ENCODE measurements at places on chromosomes 5 and 9.

- no peak for DNase-seq
Observed at GRCh38 chr5:126125407-126125806, 297.8 kb upstream of the GRAMD2B start.

DNA sequence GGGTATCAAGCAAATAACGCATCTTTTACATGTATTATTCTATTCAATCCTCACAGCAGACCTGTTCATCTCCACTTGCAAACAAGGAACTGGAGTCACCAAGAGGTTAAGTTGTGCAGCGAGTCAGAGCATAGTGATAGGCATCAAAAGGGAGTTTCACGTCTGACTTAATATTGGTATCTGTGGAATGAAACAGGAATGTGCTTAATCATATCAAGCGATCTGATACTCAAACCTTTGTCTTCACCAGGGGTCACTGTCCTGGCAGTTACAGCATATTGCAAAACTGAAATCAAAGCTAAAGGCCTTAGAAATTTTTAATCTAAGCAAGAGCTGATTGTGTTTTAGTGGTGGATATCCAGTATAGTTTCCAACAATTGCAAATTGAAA lies 271.6 kb downstream of the PLK2 start:
- no peak for DNase-seq

- DNase-seq, result no peak
Observed at GRCh38 chr5:124524552-124525232, 221.7 kb downstream of the ZNF608 start.

DNA sequence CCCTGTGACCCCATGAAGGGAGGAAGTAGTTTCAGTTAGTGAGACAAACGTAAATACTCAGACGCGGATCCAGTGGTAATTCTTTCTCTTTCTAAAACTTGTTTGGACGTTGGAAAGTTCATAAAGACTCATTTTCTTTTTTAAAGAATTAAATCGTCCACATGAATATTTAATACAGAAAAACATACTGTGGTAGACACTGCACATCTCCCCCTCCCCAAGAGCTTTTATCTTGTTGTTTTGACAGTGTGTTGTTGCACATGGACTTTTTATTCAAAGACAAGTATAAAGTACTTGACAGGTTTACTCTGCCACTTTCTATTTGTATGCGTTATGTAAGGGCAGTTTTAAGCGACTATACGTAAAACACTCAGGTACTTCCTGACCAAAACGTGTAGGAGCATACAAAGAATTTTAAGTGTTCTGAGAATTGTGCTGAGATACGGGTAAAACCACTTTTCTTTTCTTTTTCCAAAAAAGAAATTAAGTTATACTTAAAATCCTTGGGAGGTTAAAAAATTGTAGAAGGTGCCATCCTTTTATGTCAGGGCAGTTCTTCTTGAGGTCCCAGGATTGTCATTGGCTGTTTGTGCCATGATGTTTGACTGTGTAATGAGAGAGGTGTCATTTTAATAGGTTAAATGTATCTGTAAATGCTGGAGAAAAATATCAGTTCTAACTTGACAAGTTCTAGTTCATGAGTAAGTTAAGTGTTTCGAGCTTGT lies 1.3 kb downstream of the NIPBL start:
- DNase-seq, result no peak

DNA sequence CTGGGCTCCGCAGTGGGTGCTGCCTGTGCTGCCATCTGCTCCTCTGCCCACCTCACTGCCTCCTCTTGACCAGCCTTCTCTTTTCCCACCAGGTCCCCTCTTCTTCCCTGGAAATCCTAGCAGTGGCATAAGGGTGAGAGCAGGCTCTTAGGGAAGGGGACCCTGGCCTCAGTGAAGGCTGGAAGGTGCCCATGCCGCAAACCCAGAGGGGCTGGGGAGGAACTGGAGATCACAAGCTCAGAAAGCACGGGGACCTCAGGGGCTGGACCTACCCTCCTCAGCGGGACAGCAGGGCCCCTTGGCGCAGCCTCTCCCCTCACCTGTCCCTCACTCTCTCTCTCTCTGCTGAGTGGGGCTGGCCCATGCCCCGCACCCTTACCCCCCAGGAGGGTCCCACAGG lies 144.4 kb upstream of the IRX2 start:
- DNase-seq, result no peak

GRCh38 chr9:126715382-126715781 lies 89.5 kb upstream of the ZBTB43 start:
- no peak for DNase-seq

DNA sequence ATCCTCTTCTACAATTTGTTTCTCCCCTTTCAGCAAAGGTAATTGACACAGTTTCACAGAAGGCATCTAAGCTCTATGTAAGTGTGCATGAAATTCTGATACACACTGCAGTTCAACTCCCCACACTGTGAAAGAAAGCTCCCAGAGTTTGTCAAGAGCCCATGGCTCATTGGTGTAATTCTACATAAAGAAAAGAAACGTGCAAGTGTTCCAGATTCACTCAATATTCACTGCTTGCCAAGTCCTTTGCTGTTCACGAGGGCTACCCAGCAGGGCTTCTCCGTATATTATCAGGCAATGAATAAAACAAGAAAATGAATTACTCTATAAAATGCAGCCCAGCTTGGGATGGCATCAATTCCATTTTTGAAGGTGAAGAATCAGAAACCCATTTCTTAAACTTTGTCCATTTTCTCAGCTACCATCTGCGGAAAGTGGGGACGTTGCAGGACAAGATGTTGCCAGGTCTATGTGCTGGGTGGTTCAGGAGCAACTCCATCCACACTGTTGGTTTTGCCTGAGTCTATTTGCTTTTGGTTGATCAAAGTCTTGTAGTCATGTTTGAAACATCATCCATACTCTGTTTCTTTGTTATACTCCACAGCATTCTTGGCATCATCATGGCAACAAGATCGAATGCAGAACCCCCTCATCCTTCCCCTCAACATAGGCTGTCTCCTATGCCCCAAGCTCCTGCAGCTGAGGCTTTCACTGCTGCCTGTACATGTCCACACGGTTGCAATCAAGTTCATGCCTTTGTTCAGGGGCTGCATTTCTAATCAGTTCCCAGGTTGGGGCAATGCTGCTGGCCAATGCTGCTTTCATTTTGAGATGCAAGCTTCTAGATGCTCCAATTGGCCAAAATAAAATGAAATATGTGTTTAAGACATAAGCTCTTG lies 301.8 kb downstream of the MED10 start:
- DNase-seq, result no peak

DNA sequence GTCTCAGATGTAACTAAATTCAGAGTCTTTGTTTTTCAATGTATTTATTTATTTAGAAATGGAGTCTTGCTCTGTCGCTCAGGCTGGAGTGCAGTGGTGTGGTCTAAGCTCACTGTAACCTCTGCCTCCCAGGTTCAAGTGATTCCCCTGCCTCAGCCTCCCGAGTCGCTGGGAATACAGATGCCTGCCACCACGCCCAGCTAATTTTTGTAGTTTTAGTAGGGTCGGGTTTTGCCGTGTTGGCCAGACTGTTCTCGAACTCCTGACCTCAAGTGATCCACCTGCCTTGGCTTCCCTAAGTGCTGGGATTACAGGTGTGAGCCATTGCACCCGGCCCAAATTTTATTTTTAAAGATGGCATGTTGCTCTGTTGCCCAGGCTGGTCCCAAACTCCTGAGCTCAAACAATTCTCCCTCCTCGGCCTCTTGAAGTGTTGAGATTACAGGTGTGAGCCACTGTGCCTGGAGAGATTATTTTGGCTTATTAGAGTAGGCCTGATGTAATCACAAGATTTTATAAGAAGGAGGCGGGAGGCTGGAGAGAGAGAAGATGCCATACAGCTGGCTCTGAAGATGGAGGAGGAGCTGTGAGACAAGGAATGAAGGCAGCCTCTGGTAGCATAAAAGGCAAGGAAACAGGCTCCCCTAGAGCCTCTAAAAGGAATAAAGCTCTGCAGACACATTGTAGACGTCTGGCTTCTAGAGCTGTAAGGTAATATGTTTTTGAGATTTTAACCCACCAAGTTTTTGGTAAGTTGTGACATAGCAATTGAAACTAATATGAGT lies 12.9 kb upstream of the KLF9 start:
- no peak for DNase-seq

- no peak for DNase-seq
Observed at GRCh38 chr5:40928886-40929448, 19.7 kb downstream of the C7 start.

DNA sequence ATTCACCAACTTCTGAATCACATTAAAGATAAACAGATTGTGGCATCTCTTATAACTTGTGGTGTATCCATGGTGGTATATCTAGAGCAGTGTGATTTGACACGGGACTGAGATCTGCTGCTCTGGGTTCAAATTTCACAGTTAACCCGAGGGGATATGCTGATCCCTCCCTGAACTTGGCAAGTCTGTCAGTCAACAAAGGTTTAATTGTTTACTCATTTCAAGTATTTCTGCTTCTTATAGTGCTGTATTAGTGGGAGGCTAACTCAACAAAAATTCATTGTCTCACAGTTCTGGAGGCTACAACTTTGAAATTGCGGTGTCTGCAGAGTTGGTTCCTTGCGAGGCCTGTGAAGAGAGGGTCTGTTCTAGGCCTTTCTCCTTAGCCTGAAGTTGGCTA lies 1175.2 kb downstream of the PTPRD start:
- DNase-seq, result no peak

GRCh38 chr9:95736370-95736769 lies 139.1 kb upstream of the ERCC6L2 start:
- no peak for DNase-seq

DNA sequence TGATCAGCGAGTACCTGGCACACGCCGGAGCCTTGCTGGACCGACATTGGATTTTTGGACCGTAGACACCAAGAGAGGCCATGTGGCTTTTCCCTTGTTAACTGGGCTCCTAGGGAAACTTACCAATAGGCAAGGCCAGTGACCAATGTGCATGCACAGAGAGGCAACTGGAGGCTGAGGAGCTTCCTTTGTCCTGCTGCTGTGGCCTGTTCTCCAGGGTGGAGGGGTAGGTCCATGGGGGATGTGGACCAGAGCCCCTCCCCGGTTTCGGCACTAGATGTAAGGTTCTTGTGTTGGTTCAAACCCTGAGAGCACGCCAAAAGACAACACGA lies 34.8 kb upstream of the ANXA2R start:
- no peak for DNase-seq

- DNase-seq, result no peak
Observed at GRCh38 chr5:99320436-99320835, 391.6 kb upstream of the CHD1 start.

DNA sequence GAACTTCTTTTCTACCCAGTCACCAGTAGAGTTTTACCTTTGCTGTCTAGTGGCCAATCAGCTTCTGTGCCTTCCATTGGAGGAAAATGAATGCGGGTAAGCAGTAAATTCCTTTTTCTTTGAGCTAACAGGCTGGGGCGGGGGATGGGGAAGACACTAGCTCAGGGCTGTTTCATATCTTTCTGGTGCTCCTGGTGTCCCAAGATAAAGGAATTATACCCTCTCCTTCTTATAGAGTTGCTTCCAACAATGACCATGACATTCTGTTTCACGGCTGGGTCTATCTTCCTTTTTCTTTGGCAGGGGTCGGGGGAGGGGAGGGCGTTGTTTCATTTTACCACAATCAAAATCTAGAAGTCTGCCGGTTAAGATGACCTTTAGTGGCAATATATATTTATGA lies 51.2 kb upstream of the RPS23 start:
- DNase-seq, result no peak

- DNase-seq, result no peak
Observed at GRCh38 chr9:15329539-15330109, 22.6 kb upstream of the TTC39B start.

GRCh38 chr5:16740066-16740810 lies 123.4 kb upstream of the RETREG1 start:
- DNase-seq, result no peak

DNA sequence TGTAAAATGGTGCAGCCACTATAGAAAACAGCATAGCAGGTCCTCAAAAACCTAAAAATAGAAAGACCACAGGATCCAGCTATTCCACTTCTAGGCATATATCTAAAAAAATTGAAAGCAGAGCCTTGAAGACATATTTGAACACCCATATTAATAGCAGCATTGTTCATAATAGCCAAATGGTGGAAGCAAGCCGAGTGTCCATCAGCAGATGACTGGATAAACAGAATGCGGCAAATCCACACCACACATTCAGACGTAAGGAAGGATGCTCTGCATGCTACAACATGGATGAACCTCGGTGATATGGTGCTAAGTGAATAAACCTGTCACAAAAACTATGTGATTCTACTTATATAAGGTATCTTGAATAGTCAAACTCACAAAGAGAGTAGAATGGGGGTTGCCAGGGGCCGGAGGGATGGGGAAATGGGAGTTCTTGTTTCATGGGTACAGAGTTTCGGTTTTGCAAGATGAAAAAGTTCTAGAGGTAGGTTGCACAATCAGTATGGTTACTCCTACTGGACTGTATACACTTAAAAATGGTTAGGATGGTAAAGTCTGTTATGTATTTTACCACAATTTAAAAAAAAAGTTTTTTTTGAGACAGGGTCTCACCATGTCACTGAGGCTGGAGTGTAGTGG lies 17.1 kb upstream of the HSD17B3 start:
- no peak for DNase-seq
